ENCODE measurements at places on chromosomes 1 and 21. TPM values are rescaled to one million over a fixed set of nuclear protein-coding genes. Genes with fewer than 3 reads are reported as not detected.
A peak's percentile ranks its signal among the peaks of the same experiment; 100 is the strongest.

GRCh38 chr1:25134801-25135461 is 97.4 kb downstream of the SYF2 start:
- H3K27me3 ChIP-seq = peaks cover 12% of the 10 kb centered on the region
- H3K4me1 ChIP-seq = no peaks in the 10 kb centered on the region
- no peaks in the 10 kb centered on the region for H3K36me3 ChIP-seq
- no peak for DNase-seq

LCE1B gene
- not detected for total RNA-seq

INAVA gene
- total RNA-seq = not detected

- no peak for DNase-seq
- H3K4me1 ChIP-seq = peaks cover 12% of the 10 kb centered on the region
- H3K27me3 ChIP-seq = no peaks in the 10 kb centered on the region
Observed at GRCh38 chr21:44763451-44764318, 37.9 kb downstream of the UBE2G2 start.

- H3K27ac ChIP-seq = no peak overlapping the region
- H3K4me1 ChIP-seq = no peaks in the 10 kb centered on the region
- no peaks in the 10 kb centered on the region for H3K36me3 ChIP-seq
- H3K4me3 ChIP-seq = no peak overlapping the region
Observed at GRCh38 chr1:99252630-99253029, 11.7 kb upstream of the PLPPR4 start.

DNA sequence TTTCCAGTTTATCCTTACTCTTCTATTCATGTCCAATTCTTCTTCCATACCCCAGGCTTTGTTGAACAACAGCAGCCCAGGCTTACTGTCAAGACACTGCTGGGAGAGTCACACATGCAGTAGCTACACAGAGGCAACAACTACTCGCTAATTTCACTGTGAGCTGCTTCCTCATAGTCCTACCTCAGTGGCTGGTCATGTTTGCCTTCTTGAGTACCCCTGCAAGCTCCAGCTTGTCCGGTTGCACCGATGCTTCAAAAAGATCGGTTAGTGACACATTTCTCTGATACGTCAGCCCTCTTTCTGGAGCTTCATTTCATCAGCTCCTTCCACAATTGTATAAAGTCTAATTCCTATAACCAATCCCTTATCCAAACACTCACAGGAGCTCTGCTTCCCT is 246.7 kb upstream of the NFIA start:
- no peak overlapping the region for H3K4me3 ChIP-seq
- no peak for DNase-seq
- H3K4me1 ChIP-seq = peaks cover 3% of the 10 kb centered on the region
- H3K27ac ChIP-seq = no peak overlapping the region

GRCh38 chr1:223228931-223229528 is 86.0 kb upstream of the TLR5 start:
- H3K36me3 ChIP-seq = peaks cover 1% of the 10 kb centered on the region
- no peaks in the 10 kb centered on the region for H3K27me3 ChIP-seq
- H3K4me3 ChIP-seq = no peak overlapping the region

DNA sequence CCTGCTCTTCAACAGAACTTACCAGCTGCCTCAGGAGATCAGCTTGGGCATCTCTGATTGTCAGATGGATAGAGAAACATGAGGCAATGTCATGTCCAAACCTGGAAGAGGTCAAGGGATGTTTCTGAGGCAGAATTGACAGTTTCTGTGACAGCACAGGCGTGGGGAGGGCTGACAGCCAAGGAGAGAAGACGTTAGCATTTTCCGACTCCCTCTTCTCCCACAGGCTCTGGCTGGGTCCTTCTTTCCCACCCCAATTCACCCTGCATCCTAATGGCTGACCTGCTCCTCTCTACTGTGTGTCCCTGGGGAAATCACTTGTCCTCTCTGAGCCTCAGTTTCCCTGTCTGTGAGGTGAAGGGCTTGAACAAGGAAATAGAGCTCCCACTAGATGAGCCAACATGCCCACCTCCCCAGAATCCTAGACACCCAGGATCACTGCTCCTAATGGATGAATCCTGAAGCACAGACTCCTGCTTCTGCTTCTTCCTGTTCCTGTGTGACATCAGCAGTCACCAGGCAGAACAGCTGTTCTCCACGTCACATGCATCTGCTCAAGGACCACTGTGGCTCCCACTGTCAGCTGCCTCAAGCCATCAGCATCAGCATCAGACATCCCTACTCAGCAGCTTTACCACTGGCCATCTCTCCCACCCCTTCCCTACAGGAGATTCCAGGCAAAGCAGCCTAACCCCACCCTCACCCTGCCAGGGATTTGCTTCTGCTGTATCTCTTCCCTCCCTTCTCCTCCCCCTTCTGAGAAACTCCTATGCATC is 408.0 kb downstream of the MATN1 start:
- H3K27me3 ChIP-seq = peaks cover 24% of the 10 kb centered on the region
- no peaks in the 10 kb centered on the region for H3K36me3 ChIP-seq
- no peak overlapping the region for H3K27ac ChIP-seq
- DNase-seq = no peak
- no peaks in the 10 kb centered on the region for H3K4me1 ChIP-seq

- no peak overlapping the region for H3K4me3 ChIP-seq
- no peaks in the 10 kb centered on the region for H3K4me1 ChIP-seq
- H3K27me3 ChIP-seq = peaks cover 5% of the 10 kb centered on the region
- H3K27ac ChIP-seq = no peak overlapping the region
- DNase-seq = no peak
Observed at GRCh38 chr21:23718446-23719285, 1888.6 kb downstream of the MRPL39 start.

DNA sequence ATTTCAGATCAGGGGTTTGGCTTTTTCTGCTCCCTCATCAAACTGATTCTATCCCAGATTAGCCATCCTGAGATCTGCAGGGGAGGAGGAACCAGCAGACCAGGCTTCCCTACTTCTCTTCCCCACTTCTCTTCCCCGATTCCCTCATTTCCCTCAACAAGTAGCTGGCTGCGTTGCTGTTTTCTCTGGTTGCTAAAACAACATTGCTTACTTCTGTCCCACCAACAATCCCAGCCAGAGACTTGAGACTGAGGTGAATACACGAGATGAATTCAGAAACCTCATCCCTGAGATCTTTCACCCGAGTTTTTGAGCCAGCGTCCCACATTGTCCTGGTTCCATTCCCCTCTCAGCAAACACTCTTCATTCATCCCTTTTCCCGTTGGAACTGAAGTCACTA is 22.4 kb downstream of the DYRK3 start:
- H3K4me1 ChIP-seq = peaks cover 14% of the 10 kb centered on the region
- peaks cover 20% of the 10 kb centered on the region for H3K27me3 ChIP-seq
- no peak overlapping the region for H3K4me3 ChIP-seq
- H3K27ac ChIP-seq = no peak overlapping the region
- DNase-seq = no peak

DNA sequence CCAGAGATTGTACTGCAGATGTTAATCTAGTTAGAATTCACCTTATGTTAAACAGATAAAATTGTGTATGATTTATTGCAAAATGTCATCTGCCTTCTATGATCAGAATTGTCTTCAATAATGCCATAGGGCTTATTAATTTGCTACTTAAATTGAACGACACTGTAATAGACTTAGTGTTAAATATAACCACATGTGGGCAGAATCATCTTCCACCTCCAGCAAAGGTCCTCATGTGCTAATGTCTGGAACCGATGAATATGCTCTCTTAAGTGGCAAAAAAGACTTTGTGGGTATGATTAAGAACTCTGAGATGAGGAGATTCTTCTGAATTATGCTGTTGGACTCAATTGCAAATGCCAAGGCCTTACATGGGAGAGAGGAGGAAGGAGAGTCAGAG is 4.3 kb downstream of the OR2T11 start:
- H3K27ac ChIP-seq = no peak overlapping the region
- peaks cover 2% of the 10 kb centered on the region for H3K27me3 ChIP-seq
- no peaks in the 10 kb centered on the region for H3K4me1 ChIP-seq
- H3K4me3 ChIP-seq = no peak overlapping the region
- no peak for DNase-seq

- no peak overlapping the region for H3K27ac ChIP-seq
- H3K36me3 ChIP-seq = no peaks in the 10 kb centered on the region
- H3K4me1 ChIP-seq = no peaks in the 10 kb centered on the region
- DNase-seq = no peak
- H3K27me3 ChIP-seq = no peaks in the 10 kb centered on the region
Observed at GRCh38 chr1:2640626-2641025, 7.8 kb upstream of the MMEL1 start.

AKR7A3 gene
- 0.60 TPM for total RNA-seq

GRCh38 chr1:154809436-154810413 is 60.4 kb downstream of the KCNN3 start:
- peak overlapping the region; percentile 65 for H3K27ac ChIP-seq
- no peaks in the 10 kb centered on the region for H3K36me3 ChIP-seq
- H3K4me3 ChIP-seq = no peak overlapping the region
- H3K27me3 ChIP-seq = peaks cover 7% of the 10 kb centered on the region
- H3K4me1 ChIP-seq = peaks cover 18% of the 10 kb centered on the region

GRCh38 chr1:208115924-208116640 is 128.1 kb downstream of the PLXNA2 start:
- DNase-seq = no peak
- H3K27me3 ChIP-seq = no peaks in the 10 kb centered on the region
- H3K36me3 ChIP-seq = no peaks in the 10 kb centered on the region
- H3K4me1 ChIP-seq = no peaks in the 10 kb centered on the region
- H3K27ac ChIP-seq = no peak overlapping the region

GJA8 gene
- not detected for total RNA-seq

ALDH9A1 gene
- 37.6 TPM for total RNA-seq

DNA sequence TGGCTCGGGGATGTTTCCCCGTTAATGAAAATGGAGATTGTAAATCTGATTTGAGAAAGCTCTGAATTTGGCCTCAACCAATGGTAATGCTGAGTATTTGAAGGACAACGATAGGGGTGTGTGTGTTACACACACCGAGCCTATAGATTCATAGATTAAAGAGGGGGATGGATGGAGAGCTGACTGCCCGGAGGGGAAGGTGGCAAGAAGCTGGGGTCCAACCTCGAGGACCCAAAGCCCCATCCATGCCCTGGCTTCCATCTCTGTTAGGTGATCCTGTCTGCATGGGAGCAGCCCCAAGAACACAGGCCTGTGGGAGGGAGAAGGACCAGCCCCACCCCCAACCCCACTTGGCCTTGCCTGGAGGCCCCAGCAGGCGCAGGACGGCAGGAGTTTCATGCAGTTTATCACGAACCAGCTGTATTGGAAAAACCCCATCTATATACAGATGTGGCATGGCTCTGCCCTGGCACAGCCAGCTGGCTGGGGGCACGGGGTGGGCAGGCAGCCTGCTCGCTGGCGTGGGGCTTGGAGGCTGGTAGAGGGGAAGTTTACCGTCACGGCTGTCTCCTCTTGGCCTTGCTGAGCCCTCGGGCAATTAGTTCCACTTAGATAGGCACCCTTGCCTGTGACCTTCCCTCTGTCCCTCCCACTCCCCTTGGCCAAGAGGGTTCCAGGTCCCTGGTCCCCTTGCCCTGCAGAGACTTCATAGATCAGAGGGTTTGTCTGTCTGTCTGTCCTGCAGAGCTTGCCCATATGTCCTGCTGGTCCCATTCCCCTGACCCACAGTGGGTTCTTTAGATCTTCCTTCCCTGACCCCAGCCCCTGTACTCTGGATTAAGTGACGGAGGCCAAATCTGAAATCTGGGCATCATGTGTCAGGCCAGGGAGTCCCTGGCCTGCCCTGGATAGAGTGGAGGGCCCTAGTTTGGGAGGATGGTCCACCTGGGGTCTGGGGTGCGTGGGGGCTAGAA is 3.0 kb downstream of the HSPB7 start:
- no peaks in the 10 kb centered on the region for H3K27me3 ChIP-seq
- no peaks in the 10 kb centered on the region for H3K36me3 ChIP-seq
- no peak overlapping the region for H3K27ac ChIP-seq
- peaks cover 2% of the 10 kb centered on the region for H3K4me1 ChIP-seq
- H3K4me3 ChIP-seq = no peak overlapping the region
- DNase-seq = no peak

DNA sequence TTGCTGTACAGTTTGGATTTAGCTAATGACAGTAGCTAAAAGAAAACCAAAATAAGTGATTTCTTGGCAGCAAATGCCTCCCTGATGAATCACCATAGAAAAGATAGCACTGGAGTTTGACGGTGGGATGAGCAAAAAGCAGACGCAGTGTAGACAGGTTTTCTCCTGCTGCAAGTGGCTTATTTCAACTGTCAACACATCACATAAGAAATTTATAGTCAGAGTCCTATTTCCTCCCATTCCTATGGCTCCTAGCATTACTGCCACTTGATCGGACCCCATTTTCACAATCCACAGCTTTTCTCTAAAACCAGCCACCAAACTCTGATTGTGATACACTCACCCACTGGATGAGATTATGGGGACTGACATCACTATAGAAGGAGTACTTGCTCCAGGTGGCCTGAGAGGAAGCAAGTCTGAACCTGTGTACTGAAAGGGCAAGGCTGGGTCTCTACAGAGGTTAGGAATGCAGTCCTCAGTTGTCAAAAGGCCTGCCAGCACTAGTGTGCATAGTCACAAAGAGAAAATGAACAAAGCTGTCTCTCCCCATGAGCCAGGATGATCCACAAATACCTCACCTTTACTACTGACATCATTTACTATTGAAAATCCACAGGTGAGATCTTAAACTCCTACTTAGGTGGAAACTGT is 359.8 kb downstream of the LTN1 start:
- no peak overlapping the region for H3K4me3 ChIP-seq
- H3K4me1 ChIP-seq = peaks cover 20% of the 10 kb centered on the region
- no peaks in the 10 kb centered on the region for H3K27me3 ChIP-seq
- H3K27ac ChIP-seq = no peak overlapping the region

Data from activated CD4-positive, alpha-beta T cell treated with anti-CD3 and anti-CD28 coated beads for 36 hours (primary cell).